Stimulated activated CD8-positive, alpha-beta memory T cell treated with anti-CD3 and anti-CD28 coated beads, Interleukin-4, amount 100 ng/mL, for 48 hours (primary cell): ENCODE measurements at places on chromosomes 2 and 18.
A peak's percentile ranks its signal among the peaks of the same experiment; 100 is the strongest.

GRCh38 chr2:190972213-190972612 is 41.8 kb downstream of the STAT1 start:
- no peak for DNase-seq

- no peak for DNase-seq
These were observed 20.7 kb downstream of the SFT2D3 start for GRCh38 chr2:127721978-127722355.

- no peak for DNase-seq
These were observed 947.2 kb downstream of the ERBB4 start for GRCh38 chr2:211591426-211591825.

DNA sequence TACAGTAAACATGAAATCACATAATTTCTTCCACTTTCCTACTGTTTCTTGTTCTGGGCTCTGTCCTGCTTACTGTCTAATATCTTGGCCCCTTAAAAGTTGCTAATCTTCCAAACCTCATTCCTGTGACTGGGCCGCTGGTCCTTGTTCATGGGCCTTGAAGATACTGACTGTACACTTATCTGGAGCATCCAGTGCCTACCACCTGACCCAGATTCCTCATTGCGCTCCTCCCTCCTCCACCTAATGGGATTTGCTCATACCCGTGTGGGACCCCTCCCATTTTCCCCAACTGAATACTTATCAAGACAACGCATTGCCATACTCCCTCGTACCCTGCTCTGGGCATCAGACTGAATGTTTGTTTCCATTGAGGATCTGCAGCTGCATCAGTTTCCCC is 6.1 kb upstream of the IL37 start:
- DNase-seq: no peak

DNA sequence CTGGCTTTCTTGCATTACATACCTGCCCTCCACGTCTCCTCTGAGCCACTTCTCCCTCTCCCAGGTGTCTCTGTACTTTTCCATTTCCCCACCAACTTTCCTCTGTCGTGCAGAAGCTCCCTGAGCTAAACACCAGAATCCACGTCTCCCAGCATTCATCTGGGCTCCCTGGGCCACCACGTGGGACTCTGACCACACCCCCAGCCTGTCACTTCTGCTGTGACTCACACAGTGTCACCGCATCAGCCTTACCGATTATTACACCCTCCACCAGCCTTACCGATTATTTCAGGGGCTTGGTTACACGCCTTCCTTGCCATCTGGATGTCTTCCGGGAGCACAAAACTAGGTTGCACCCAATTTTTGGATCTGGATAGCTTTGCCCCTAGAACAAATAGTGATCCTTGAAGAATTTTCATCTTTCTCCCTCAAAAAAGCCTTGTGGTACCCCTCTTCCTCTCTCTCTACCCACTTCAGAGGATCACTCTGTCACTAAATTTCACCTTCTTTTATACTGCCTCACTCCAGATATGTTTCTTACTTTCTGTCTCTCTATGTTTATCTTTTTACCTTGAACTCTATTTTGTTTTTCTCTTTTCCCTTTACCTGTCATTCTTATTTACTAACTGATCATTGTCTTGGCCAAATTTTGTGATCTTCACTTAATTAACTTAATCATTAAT is 136.9 kb upstream of the CAB39 start:
- DNase-seq: peak; percentile 76

DNA sequence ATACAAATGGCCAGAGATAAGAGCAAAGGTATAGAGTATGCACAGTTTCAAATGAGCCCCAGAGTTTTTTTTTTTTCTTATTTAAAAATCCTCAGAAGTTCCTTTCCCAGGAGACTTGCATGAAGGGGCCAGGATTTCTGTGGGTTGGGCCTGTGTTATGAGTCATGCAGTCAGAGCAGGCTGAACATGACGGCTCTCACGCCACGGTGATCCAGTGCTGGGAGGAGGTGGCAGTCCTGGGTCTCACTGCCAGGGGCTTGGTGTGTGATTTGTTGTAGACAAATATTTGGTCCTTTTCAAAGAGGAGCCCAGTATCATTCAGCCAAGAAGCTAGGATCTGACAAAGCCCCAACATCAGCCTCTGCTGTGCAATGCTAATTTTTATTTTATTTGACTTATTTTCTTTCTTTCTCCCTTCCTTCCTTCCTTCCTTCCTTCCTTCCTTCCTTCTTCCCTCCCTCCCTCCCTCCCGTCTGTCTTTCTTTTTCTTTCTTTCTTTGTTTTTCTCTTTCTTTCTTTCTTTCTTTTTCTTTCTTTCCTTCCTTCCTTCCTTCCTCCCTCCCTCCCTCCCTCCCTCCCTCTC is 10.4 kb upstream of the KCNE4 start:
- no peak for DNase-seq

DNA sequence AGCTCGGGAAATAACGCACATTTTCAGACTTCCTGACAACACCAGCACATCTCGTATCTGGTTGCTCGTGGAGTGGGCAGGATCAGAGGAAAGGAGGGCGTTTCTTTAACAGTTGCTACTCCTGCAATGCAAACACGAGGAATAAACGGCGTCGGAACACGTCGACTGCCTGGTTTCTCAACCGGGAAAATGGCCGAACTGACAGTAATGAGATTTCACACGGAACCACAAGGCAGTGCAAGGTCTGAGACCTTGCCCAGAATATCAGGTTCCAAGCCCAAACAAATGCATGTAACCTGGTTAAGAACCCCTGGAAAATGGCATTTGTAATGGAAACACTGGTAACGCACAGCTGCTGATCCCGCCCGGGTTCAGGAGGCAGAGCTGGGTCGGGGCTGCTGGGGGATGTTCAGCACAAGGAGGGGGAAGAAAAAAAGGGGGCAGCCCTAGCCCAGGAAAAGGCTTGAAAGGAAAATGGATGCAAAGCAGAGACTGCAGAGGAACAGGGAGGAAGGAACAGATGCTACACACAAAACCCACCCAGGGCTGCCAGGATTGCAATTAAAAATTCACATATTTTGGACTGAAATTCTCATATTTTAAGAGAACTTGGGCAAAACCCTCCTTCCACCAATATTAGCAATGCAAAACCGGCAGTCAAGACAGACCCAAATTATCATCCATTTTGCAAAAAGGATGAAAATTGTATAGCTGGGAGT is 61.6 kb upstream of the KLHL29 start:
- DNase-seq: no peak

DNA sequence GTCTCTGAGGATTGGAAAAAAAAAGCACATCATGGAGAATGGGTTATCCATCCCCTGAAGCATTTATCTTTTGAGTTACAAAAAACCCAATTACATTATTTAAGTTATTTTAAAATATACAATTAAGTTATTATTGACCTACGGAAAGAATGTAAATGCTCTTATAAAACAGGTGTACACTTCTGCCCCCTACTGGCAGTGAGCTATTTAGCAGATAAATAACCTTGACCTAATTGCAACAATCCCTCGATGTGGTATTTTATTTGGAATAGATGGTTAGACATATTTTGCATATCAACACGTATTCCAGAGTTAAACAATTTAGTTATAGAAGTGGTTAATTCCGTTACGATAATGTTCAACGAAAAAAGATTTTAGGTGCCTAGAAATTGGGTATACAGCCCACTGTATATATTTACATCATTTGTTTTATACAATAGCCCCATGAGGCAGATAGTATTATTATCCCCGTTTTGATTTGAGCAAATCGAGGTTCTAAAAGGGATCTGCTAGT is 9.1 kb upstream of the DAW1 start:
- peak; percentile 41 for DNase-seq

- no peak for DNase-seq
These were observed 370 bp upstream of the ZNF804A start for GRCh38 chr2:184598002-184598315.

DNA sequence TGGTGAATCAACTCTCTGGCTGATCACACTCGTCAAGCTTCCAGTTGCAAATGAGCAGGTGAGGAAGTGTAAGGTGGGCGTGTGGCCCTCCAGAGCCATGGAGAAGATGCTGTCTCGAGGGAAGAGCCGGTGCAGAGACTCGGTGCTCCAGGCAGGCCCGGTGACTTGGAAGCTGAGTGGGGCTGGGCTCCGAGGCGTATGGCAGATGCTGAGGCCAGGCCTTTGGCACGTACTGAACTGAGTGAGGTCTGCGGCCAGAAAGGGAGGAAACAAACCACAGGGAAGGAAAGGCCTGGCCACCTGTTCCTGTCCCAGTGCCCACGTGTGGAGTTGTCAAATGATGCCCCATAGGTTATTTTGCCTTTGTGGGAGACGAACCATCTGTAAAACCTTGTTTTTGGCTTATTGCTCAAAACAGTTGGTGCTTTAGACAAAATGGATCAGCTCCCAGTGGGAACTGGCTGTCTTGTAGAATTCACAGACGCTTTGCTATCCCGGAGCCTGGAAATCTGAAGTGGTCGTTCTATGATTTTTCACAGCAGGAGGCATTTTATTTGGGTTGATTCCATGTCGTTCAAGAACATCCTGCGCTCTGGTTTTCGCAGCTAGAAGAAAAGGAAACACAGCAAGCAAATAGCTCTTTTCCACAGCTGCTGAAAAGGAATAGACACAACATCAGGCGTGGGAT is 117.5 kb upstream of the TMEM18 start:
- DNase-seq: no peak

DNA sequence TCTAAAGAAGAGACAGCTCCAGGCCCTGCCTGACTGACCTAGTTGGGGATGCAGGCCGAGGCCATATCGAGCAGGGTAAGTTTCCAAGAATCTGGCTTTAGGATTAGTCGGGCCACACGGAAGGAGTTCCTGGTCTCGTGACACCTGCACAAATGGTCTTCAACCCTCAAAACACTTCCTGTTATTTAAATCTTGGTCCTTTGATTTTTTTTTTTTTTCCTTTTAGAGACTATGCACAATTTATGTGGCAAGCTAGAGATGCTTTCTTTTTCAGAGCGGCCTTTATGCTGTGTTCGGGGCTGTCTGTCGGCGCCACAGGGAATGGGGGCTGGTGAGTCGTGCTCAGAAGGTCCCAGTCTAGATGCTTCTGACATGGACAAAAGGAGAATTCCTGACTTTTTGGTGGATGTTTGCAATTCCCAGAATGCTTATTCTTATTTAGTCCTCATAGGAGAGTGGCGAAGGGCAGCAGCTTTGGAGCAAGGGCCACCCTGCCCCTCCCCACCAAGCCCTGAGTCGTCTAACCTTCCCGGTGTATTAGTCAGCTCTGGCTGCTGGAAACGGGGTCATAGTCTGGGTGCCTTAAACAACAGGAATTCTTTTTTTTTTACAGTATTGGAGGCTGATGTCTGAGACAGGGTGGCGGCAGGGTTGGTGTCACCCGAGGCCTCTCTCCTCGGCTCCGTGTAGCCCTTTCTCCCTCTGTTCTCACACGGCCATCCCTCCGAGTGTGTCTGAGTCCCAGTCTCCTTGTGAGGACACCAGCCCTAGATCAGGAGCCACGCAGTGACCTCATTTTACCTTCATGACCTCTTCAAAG is 27.4 kb downstream of the HPCAL1 start:
- DNase-seq: peak; percentile 36

DNA sequence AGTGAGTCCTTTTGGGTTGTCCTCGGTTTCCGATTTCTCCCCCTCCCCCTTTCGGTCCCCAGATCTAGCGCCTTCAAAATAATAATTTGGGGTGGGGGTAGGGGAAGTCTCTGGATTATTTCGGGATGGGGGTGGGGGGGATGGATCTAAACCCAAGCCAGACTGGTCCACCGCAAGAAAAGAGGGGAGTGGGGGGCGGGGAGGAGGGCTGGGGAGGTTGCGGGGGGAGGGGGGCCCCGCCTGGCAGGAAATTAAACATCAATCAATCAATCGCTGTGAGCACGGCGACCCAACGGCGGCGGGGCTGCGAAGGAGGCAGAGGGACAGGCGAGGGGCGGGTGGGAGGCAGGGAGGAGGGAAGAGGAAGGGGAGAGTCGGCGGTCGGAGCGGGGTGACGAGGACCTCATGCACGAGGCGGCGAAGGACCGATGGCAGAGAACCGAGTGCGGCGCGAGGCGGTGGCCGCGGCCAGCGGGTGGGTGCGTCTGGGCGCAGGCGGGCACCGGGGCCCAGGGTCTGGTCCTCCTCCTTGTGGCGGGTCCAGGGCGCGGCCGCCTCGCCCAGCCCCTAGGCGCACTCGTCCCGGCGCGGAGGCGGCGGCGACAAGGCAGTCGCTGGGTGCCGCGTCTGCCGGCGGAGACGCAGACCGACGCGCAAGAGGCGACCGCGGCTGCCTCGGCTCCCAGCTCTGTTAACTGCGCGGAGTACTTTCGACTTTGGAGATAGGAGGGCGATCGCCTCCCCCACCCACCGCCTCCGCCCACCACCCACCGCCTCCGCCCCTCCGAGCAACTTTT is 468 bp upstream of the SATB2 start:
- DNase-seq: no peak

GRCh38 chr18:76491776-76492668 is 3.0 kb downstream of the ZNF516 start:
- peak; percentile 55 for DNase-seq

DNA sequence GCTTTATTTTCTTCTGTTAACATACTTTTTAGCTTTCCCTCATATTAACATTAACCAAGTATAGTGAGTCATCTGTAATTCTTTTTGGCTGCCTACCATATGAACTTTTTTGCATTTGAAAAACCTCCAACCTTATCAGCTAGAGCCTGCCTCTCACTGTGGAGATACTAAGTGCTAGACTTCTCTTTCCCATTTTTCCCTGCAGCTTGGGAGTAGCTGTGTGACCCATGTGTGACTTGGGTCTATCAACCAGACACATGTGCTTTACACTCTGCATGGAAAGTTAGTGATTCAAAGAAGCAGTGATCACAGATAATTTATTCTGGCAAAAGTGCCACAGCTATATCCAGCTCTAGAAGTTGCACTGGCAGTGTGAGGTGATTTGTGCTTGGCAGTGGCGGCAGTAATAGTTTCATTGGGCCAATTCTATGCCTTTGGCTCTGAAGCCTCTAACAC is 36.3 kb downstream of the PREPL start:
- DNase-seq: no peak

- DNase-seq: no peak
These were observed 57.3 kb upstream of the EML6 start for GRCh38 chr2:54666131-54666633.

DNA sequence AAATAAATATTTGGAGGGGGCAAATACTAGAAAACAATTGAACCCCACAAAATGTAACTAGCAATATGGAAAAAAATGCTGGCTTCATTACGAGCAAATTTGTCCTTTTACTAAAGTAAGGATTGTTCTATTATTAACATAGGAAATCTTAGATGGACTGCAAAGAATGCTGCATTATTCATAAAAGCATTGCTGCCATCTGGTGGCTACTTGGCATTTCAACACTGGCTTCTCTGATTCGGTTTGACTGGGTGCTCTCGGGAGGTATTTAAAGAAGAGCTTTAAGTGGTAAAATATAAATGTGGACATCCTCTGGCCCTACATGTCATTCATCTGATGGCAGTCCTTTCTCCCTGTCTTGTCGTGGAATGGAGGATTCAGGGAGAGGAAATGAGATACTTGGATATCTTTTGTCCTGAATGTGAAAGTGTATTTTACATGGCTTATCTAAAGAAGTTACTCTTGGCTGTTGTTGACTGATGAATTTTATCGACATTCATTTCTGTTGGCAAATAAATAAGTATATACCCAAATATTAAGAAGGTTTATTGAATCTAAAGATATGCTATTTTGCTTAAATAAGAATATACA is 130.2 kb downstream of the ARHGAP15 start:
- DNase-seq: peak; percentile 78

GRCh38 chr2:143219266-143219665 is 90.0 kb downstream of the ARHGAP15 start:
- DNase-seq: no peak
